Mucosa of descending colon (tissue), 3 donors: ENCODE measurements at places on chromosomes 4 and X. TPM values are rescaled to one million over a fixed set of nuclear protein-coding genes. Genes with fewer than 3 reads are reported as not detected.

GRCh38 chr4:89447543-89447942 is 139.9 kb upstream of the GPRIN3 start:
- DNase-seq: no peak

DNA sequence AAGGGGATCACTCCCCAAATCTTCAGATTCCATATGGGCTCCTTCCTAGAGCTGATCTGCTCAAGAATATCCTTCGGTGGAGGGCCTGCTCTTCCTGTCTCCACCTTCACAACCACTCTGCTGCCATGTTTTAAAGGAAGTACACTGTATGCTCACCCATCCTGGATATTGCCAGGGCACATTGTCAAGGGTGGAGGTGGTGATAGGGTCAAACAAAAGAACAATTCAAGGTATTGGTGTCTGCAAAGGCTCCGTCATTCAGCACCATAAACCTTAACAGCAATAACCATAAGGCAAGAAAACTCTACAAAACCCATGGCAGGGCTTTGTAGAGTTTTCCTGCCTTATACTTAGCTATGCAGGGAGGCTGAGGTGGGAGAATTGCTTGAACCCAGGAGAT is 18.9 kb downstream of the NAAA start:
- DNase-seq: no peak

- DNase-seq: no peak
These were observed 437.7 kb upstream of the FRG1 start for GRCh38 chr4:189502841-189503435.

- no peak for DNase-seq
These were observed 147.6 kb downstream of the FSTL5 start for GRCh38 chr4:162016219-162016618.

DNA sequence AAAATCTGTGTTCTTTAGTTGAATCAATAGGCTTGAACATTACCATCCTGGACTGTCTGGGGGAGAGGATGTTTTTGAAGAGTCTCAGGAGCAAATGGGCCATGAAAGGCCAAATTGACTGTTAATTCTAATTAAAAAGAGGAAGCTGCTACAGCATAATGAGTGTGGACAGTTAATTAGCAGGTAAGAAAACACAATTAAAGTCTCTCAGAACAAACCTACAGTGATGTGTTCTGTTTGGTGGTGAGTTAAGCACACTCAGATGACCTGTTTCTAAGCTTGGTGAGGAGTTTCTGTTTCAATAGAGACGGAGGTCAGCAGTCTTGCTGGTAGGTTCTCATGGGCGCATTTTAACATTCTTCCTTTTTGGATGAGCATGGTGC is 68.1 kb downstream of the DRD5 start:
- DNase-seq: no peak

DNA sequence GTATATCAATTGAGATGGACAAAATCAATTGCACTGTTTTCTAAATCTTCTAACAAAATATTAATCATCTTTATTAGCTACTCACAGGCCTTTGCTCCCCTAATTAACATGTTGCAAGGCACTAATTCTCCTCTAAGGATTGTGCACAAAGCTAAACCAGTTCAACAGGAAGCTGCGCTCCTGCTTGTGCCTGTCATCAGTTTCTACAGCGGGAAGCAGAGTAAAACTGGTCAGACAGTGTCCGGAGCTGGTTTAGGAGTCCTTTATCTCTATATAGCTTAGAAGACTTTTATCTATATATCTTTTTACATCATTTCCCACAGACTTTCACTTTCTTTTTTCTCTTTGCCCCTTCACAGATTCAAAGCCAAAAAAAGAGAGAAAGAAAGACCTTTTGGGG is 79.1 kb downstream of the ELOVL6 start:
- DNase-seq: peak; percentile 42

DNA sequence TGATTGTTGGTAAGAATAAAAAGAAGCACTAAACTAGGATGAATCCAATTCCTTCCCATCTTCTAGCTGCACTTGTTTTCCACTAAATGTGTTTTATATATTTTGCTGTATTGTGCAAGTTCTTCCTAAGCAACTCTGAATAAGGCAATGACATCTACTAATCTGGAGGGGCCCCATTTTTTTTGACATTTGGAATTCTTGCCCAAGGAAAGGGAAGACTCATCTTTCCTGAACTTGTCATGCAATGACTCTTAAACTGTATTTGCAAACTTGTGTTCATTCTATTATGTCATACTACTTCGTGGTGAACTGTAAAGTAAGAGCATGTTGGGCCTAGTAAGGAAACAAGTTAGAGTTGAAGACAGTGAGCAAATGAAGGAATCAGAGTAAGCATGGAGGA is 45.9 kb downstream of the FREM3 start:
- no peak for DNase-seq

GRCh38 chr4:179880756-179881155 is 2362.4 kb upstream of the TENM3 start:
- DNase-seq: no peak

DNA sequence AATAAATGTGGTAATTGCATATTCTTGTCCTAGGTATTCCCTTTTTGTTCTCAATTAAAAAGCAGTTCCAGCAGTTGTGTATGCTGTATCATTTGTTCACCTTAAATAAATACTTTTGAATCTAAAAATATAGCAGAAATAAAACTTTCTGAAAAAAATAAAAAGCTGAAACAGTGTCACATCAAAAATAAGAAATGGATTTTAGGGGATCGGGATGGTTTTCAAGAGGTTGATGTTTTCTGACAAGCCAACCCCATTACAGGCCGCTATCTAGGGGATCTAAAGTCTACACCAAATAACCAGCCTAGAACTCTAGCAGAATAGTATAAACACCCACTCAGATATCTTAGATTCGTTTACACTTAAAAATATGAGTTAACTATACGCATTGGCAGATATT is 95.4 kb upstream of the MAML3 start:
- DNase-seq: no peak

DNA sequence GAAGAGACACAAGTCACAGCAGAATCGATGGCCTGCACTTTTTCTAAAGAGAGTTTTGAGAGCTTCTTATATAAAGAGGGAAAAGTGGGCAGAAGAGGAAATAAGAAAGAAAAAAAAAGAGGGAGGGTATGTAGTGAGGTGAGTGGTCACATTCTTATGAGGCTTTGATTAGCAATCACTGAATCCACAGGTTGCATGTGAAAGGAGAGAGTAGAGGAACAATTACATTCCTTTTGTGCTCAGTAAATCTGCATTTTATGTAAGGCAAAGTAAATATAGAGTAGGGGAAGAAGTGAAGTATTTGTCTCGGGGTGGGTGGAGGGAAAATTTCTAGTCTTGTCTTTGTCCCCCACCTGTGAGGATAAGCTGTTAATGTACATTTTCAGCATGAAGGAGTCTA is 26.8 kb upstream of the MBTPS2 start:
- DNase-seq: no peak

DNA sequence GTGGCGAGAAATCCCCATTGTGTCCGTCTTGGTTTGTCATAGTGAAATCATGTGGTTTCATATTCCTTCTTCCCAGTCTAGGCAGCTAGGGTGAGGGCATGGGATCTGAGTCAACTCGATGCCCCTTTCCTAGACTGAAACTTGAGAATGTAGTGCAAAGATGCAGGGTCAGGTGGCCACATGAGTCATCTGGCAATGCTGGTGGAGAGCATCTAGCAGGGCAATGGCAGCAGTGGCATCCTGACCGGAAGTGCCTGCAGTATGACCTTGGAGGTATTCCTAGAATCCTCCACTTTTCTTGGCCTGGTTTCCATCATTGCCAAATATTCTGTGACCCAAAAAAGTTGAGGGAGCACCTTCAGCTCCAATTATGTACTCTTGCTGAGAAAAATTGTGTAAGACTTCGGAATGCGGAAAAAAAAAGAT is 39.1 kb upstream of the TMEM184C start:
- DNase-seq: no peak

- DNase-seq: no peak
These were observed 92.2 kb downstream of the NHSL2 start for GRCh38 chrX:72002875-72003274.

MAGEE2 gene
- total RNA-seq: not detected

TMEM154 gene
- total RNA-seq: 1.5 TPM

TMEM131L gene
- 5.9 TPM for total RNA-seq

DACH2 gene
- total RNA-seq: not detected

HOPX gene
- 1.9 TPM for total RNA-seq

CXCL11 gene
- not detected for total RNA-seq

PDE6B gene
- total RNA-seq: 2.9 TPM
